ENCODE measurements at places on chromosomes 12 and 14.

- DNase-seq = no peak
These were observed 9.7 kb upstream of the PPP1R12A start for GRCh38 chr12:79944565-79944964.

- DNase-seq = no peak
These were observed 958.8 kb upstream of the TMEM132C start for GRCh38 chr12:127308148-127308547.

DNA sequence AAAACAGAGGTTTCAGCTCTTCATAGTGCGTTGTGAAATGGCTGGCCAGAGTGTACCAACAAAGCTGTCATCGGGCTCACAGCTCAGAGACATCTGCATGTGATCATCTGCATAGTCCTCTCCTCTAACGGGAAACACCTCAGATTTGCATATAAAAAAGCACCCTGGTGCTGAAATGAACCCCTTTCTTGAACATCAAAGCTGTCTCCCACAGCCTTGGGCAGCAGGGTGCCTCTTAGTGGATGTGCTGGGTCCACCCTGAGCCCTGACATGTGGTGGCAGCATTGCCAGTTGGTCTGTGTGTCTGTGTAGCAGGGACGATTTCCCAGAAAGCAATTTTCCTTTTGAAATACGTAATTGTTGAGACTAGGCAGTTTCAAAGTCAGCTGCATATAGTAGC, 14.3 kb upstream of the PAPLN start:
- DNase-seq = no peak

- no peak for DNase-seq
These were observed 61.3 kb downstream of the CCDC88C start for GRCh38 chr14:91356181-91356763.

GRCh38 chr12:1885599-1886245, 32.7 kb downstream of the CACNA2D4 start:
- DNase-seq = no peak

- no peak for DNase-seq
These were observed 342.4 kb upstream of the FLRT2 start for GRCh38 chr14:85187521-85187920.

DNA sequence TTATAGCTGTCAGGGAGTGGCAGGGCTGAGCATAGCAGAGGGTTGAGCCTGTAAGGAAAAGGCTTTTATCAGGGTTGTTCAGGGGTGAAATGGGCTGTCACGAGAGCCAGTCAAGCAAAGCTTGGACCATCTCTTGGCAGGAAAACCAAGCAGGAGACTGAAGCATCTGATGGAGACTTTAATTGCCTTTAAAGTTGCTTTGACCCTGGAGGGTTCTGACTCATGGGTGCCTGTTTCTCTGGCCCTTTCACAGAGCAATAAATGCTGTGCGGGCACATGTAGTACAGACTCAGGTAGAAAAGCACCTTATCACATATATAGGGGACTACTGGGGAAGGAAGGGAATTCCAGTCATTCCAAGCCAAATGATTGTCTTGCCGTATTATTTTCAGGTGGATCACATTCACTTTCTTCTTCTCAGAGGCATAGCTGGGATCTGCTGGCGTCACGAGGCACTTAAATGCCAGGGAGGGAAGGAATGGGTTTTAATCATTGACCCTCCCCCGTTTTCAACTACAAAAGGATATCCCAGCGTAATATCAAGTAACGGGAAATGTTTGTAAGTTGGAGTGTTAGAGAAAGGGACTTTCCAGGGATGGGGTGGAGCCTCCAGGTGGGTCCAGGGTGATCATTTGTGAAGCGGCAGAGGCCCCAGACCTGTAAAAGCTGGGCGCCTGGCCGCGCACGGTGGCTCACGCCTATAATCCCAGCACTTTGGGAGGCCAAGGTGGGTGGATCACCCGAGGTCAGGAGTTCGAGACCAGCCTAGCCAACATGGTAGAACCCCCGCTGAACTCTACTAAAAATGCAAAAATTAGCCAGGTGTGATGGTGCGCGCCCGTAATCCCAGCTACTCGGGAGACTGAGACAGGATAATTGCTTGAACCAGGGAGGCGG, 34.9 kb downstream of the PLEKHD1 start:
- no peak for DNase-seq

GRCh38 chr14:70771781-70772212, 37.5 kb downstream of the MAP3K9 start:
- no peak for DNase-seq

GRCh38 chr14:52067873-52068614, 815 bp downstream of the NID2 start:
- no peak for DNase-seq

GRCh38 chr12:123478762-123479161, 20.8 kb downstream of the SNRNP35 start:
- no peak for DNase-seq

- DNase-seq = no peak
These were observed 18.6 kb downstream of the CSRP2 start for GRCh38 chr12:76860256-76860655.

DNA sequence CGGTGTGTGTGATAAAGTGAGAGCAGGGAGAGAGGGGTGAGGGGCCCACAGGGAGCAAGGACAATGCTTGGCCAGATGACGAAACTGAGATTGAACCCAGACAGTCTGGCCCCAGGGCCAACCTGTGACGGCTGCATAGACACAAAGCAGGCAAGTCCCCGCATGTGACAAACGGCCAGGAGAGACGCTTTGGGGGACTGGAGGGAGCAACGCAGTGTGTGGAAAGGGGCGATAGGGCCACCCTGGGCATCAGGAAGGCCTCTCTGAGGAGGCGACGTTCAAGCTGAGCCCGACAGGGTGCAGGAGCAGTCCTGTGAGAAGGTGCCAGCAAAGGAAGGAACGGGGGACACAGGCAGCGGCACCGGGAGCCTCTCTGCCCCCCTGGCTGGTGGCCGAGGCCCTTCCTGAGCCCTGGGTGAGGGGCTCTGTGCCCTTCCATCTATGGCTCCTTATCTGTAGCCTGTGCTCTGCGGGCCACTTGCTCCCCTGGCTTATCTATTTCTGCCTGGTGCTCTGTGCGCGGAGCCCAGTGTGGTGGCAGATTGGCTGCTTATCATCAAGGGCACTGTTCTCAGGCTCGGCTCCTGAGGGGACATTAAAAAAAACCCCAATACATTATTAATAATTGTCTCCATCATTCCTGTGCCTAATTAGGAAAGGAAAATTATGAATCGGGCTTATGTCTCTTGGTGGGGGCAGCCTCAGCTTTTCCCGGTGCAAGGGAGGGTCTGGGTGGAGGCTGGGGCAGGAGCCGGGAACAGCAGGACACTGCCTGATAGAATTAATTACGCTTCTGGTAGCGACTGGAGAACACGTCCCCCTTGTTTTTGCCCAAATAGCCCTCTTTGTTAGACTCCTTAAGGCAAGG, 39.8 kb downstream of the PRIMA1 start:
- DNase-seq = no peak

DNA sequence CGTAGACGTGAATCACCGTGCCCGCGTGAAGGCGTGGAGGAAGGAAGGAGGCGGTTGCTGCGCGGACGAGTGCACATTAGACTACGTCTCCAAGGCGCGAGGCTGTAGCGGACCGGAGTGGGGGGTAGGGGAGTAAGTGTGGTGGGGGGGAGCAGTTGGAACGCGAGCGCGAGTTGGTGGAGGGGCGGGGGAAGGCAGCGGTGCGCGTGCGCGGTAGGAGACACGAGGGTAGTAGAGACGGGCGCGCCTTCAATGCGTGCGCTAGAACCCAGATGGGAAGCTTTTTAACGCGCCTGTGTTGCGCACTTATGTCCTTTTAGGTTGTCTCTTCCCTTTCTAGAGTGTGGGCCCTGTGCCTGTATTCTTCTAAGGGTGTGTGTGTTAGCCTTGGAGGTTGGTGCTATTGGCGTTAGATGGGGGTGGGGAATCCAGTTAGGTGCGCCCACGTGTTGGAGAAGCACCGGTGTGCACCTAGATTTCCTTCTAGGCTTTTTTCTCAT, 604 bp downstream of the EIF4B start:
- DNase-seq = peak; percentile 42

DNA sequence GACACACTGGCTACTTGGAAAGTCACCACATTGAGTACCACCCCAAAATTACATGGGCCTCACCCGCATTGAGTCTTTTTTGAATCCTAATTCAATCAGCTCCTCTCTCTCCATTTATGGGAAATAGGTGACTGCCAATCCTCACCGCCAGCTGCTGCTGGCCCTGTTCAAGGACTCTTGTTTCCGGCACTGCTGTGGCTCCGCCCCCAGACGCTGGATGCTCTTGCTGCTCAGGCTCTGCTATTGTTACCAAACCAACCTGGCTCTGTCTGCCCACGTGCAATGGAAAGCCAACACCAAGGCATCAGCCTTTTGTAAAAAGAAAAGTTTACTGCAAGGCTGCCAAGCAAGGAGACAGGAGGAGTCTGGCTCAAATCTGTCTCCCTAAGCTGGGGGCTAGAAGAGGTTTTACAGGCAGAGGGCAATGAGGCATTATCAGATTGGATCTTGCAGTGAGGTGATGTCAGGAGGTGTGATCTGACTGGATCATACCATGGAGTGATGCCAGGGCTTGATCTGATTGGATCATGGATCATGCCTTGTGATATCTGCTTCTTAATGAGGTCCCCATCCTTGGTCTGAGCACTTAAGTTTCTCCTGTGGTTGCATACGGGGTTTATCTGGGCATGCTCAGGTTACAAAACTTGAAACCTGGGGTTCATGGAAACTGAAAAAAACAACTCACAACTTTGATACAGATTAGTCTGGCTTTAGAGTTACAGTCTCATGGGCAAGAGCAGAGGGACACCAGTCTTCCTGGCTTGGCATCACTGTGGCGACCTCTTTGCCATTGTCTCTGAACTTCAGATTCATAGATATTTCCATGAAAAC, 117.1 kb upstream of the SLC35F4 start:
- DNase-seq = no peak

GRCh38 chr14:71451501-71451900, 480.7 kb upstream of the RGS6 start:
- no peak for DNase-seq

DNA sequence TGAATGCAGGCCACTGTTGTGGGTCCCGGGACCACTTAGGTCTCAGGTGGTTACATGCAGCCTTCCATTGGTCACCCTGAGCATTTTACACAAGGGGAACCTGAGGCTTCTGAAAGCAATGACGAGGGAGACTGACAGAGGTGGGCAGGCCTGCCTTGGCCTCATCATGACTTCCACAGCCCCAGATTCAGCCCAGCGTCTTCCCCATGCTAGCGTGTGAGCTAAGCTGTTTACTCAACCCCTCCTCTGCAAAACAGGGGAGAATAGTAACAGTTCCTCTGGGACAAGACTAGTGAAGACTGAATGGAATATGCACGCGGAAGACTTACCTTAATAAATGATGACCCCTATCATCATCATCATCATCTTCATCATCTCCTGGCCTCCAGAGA, 46.8 kb downstream of the VWF start:
- no peak for DNase-seq

GRCh38 chr12:45959728-45960127, 30.6 kb downstream of the SCAF11 start:
- DNase-seq = no peak

DNA sequence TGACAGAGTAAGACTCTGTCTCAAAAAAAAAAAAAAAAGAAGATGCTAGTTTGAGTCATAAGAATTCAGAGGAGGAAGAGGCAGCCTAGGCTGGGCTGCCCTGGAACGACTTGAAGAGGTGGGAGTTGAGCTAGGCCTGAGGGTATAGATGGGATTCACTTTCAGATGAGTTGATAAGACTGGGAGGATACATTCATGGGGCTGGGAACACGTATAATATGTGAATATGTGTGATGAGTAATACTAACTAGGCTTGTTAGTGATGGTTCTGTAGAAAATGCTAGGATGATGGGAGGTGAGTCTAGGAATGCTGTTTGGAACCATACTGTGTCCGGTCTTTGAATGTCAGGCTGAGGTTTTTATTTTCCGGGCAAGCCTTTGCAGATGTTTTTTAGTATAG, 9.0 kb downstream of the PLEKHA5 start:
- no peak for DNase-seq

GRCh38 chr12:45213107-45213506, 2.8 kb upstream of the ANO6 start:
- DNase-seq = no peak

DNA sequence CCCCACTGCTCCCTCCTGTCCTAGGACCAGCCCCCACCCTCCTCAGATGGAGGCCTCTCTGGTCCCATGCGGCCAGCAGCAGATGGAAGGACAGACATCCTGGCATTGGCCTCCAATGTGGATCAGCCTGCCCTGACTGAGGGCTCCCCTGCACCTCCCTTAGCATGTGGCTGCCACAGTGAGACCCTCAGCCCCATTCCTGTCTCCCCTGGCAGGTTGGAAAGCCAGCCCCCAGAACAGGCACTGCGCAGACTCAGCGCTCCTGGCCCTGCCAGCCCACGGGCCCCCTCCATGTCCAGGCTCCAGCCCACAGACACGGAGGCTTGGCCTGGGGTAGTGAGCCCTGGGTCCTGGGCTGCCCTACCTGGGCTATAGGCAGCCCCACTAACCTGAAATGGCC, 47.2 kb upstream of the DIO3 start:
- no peak for DNase-seq

- DNase-seq = no peak
These were observed 12.7 kb downstream of the PLBD2 start for GRCh38 chr12:113370923-113371682.

DNA sequence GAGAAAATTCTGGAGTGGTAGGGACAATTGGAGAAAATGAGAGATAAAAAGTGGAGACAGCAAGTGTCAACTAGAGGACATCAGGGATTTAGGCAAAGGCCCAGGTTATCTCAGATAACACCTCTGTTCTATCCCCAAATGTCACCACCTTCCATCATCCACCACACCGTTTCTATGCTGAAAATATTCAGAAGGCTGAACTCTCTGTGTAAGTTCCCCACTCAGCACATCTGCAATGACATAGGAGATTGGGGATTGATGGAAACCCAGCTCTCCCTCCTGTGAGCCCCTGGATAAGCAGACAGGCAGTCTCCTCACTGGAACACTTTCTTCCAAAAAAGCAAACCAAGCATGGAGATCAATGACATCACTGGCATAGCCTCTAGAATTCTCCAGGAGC, 5.6 kb upstream of the OR10P1 start:
- DNase-seq = no peak

GRCh38 chr14:73752297-73752992, 38.3 kb upstream of the PNMA1 start:
- DNase-seq = peak; percentile 23
